GM12878 (cell line): ENCODE measurements at places on chromosomes 7 and 10. TPM values are rescaled to one million over a fixed set of nuclear protein-coding genes. Genes with fewer than 3 reads are reported as not detected.

Gene OPN4
- not detected in 2 replicates for total RNA-seq

Gene BTBD16
- total RNA-seq = not detected in 2 replicates

Gene SLC26A4
- total RNA-seq = not detected in 2 replicates

Gene GCK
- total RNA-seq = 0.24 TPM in 1 of 2 replicates, not detected in the other

Gene HOXA1
- total RNA-seq = 0.23 TPM in 1 of 2 replicates, not detected in the other

Gene ECHDC3
- 6.6 and 8.5 TPM in 2 replicates for total RNA-seq

Gene CNOT4
- total RNA-seq = 19.6 and 20.3 TPM in 2 replicates

Gene NPC1L1
- 0.08 TPM in 1 of 2 replicates, not detected in the other for total RNA-seq

- no peaks in the 10 kb centered on the region for H3K27me3 ChIP-seq
- H3K4me3 ChIP-seq = no peak overlapping the region
- H3K36me3 ChIP-seq = no peaks in the 10 kb centered on the region
- H3K4me1 ChIP-seq = no peaks in the 10 kb centered on the region
- no peak overlapping the region for H3K27ac ChIP-seq
Measured at GRCh38 chr10:76428551-76429367, 997.3 kb downstream of the LRMDA start.

- no peak overlapping the region for H3K27ac ChIP-seq
- no peaks in the 10 kb centered on the region for H3K36me3 ChIP-seq
- H3K27me3 ChIP-seq = no peaks in the 10 kb centered on the region
- no peak overlapping the region for H3K4me3 ChIP-seq
- no peaks in the 10 kb centered on the region; the same call in 1 of the 2 replicates for H3K4me1 ChIP-seq
Measured at GRCh38 chr10:86599729-86600128, 54.6 kb upstream of the OPN4 start.

- no peak for DNase-seq
- no peak overlapping the region for H3K27ac ChIP-seq
- no peak overlapping the region for H3K4me3 ChIP-seq
- no peaks in the 10 kb centered on the region for H3K4me1 ChIP-seq
Measured at GRCh38 chr10:117720931-117721835, 178.6 kb downstream of the EMX2 start.

DNA sequence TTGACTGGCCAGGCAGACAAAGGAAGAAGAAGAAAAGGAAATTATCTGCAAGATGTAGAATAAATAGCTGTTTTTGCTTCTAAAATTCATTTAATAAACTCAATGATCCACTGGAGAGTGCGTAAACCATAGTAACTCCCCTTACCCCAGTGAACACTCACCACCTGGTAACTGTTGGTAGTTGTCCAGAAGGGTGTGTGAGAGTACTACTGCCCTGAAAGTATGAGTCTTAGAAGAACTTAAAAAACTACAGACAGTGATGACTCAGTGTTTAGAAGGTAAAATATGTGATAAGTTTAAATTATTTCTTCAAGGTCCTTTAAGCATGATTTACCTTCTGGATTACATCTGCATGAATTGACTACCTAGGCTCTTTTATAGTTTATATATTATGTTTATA is 53.0 kb upstream of the SEMA3A start:
- no peak overlapping the region for H3K4me3 ChIP-seq
- no peak overlapping the region for H3K27ac ChIP-seq
- 0 out of 2 replicates have a peak, but pooled peaks cover 4% of the 10 kb centered on the region for H3K4me1 ChIP-seq
- no peaks in the 10 kb centered on the region for H3K27me3 ChIP-seq
- no peaks in the 10 kb centered on the region for H3K36me3 ChIP-seq

DNA sequence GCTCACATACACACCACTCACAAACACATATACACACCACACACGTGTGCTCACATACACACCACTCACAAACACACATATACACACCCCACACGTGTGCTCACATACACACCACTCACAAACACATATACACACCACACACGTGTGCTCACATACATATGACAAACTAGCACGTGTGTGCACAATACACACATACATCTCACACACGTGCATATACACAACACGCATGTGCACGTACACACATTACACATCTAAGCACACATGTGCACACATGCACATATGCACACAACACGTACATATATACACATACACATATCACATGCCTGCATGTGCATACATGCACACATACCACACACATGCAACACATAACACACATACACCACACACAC is 78.3 kb upstream of the FOXK1 start:
- no peak for DNase-seq
- no peaks in the 10 kb centered on the region for H3K27me3 ChIP-seq
- no peaks in the 10 kb centered on the region for H3K36me3 ChIP-seq
- no peaks in the 10 kb centered on the region for H3K4me1 ChIP-seq
- H3K4me3 ChIP-seq = no peak overlapping the region

- no peak overlapping the region for H3K4me3 ChIP-seq
- no peaks in the 10 kb centered on the region for H3K27me3 ChIP-seq
- no peaks in the 10 kb centered on the region for H3K36me3 ChIP-seq
- no peak overlapping the region for H3K27ac ChIP-seq
Measured at GRCh38 chr7:18901351-18901750, 216.1 kb downstream of the TWIST1 start.

GRCh38 chr7:30980751-30981150 is 17.0 kb downstream of the GHRHR start:
- no peak overlapping the region for H3K27ac ChIP-seq
- H3K4me1 ChIP-seq = no peaks in the 10 kb centered on the region
- DNase-seq = no peak
- no peak overlapping the region for H3K4me3 ChIP-seq
- H3K27me3 ChIP-seq = no peaks in the 10 kb centered on the region; the same call in 1 of the 2 replicates

DNA sequence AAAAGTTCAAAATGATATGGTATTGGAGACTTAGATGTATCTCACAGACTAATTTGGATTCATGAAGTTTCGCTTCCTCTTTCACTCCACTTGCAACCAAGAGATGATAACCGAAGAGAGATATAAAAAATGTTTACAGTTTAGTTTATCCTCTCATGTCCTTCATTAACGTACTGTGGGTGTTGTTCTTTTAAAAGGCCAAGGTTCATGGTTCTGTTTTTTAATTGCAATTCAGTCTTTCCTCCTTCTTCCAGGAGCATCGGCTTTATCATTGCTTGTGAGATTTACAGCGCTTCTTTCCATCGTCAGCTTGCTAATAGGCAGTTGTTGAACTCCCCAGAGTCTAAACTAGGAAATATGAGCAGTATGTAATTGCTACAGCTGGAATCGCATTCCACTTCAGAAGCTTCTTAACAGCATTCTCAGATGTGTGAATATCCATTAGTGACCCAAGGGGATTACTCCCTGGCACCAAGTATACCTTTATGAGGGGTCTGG is 75.9 kb upstream of the HGF start:
- H3K36me3 ChIP-seq = no peaks in the 10 kb centered on the region
- DNase-seq = peak; percentile 37
- peak overlapping the region; percentile 78 for H3K27ac ChIP-seq
- peak overlapping the region; percentile 31 for H3K4me3 ChIP-seq
- H3K4me1 ChIP-seq = peaks cover 14% of the 10 kb centered on the region
- no peaks in the 10 kb centered on the region; the same call in 1 of the 2 replicates for H3K27me3 ChIP-seq

DNA sequence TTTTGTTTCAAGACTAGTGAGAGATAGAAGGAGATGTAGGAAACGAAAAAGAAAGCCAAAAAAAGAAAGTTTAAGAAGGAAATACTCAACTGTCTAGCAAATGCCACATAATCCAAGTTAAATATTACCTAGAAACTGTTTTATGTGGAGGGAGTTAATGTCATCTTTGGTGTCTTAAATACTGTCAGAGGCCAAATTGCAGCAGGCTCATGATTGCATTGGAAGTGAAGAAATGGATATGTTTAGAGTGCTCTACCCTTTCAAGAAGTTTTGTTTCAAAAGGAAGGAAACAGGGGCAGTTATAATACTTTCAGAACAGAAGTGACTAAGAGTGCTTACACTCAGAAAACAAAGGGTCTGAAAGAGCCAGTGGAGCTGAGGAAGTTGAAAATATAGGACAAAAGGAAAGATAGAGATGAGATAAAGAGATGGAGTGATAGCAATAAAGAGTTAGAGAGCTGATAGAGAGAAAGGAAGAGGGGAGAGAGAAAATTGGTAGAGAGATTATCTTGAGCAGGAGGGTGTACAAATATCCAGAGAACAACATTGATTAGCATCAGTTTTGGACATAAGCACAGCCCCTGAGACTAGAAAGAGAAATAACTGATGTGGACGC is 28.0 kb upstream of the GNAI1 start:
- H3K27ac ChIP-seq = no peak overlapping the region
- H3K4me1 ChIP-seq = no peaks in the 10 kb centered on the region
- no peaks in the 10 kb centered on the region for H3K27me3 ChIP-seq
- DNase-seq = no peak
